Smooth muscle cell of the brain vasculature (primary cell): ENCODE measurements at places on chromosomes 11 and 22.

DNA sequence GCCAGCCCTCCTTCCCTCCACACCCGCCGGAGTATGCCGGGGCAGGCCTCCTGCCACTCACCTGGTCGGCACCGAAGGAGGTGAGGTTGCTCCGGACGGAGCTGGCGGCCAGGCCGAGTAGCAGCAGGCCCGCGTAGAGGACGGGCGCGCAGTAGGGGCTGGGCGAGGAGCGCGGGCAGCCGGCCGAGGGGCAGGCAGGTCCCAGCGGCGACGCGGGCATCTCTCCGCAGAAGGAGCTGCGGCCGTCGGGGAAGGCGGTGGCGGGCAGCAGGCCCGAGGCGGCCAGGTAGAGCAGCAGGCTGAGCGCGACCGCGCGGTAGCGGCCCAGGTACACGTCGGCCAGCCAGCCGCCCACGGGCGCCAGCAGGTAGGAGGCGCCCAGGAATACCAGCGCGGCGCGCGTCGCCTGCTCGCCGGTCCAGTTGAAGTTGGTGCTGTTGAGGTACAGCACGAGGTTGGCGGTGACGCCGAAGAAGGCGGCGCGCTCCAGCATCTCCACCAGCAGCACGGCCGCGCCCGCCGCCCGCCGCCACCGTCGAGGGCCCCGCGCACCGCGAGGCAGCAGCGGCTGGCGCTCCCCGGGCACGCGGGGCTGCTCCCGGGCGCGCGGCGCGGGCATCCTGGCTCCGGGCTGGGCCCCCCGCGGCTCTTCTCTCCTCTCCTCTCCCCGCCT lies 907 bp downstream of the SLC15A3 start:
- no peak for DNase-seq

- no peak for DNase-seq
Observed at GRCh38 chr11:118703563-118704106, 24.2 kb upstream of the TREH start.

DNA sequence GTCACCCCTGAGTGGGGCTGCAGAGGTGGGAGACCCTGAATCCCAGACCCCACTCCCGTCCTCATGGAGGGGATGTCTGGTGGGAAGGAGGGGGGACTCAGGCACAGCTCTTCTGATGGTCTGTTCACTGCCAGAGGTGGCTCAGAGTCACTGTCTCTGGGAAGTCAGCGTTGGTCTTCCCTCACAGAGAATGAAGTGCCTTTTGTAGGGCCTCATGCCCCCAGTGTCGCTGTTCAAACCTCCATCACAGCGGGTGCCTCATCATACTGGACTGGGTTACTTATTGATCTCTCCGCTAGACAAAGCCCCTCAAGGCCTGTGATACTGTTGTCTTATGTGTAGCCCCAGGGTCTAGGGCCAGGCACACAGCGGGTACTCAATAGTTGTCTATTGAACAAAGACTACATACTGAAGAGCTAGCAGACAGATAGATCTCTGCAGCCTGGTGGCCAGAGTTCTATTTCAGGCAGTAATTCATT lies 41.3 kb downstream of the CD6 start:
- DNase-seq = no peak

DNA sequence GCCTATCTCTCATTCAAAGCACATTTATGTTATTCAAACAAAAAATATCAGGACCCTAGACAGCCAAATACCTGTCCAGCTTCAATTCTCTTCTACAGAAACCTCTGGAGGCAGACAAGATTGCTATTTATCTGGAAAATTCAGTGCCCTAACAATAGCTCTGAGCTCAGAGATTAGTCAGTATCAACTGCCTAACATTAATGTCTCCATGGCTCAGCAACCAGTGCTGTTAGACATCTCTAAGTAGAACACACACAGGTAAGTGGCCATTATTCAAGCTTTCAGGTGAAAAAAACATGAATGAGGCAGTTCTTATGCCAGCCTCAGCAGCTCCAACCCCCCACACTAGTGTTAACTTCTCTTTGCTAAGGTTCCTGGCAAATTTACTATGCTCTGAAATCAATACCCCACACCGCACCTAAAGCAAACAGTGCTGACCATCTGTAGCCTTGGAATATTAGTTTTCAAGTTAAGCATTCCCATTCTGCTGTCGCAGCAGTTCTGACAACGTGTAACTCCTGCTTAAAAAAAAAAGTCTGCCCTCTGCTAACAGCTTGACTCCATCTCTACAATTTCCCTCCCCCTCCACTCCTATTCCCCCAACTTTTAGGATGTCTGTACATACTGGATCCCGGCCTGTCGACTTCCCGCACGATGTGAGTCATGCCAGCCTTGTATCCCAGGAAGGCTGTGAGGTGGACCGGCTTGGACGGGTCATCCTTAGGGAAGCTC lies 1.5 kb downstream of the RPL3 start:
- no peak for DNase-seq

DNA sequence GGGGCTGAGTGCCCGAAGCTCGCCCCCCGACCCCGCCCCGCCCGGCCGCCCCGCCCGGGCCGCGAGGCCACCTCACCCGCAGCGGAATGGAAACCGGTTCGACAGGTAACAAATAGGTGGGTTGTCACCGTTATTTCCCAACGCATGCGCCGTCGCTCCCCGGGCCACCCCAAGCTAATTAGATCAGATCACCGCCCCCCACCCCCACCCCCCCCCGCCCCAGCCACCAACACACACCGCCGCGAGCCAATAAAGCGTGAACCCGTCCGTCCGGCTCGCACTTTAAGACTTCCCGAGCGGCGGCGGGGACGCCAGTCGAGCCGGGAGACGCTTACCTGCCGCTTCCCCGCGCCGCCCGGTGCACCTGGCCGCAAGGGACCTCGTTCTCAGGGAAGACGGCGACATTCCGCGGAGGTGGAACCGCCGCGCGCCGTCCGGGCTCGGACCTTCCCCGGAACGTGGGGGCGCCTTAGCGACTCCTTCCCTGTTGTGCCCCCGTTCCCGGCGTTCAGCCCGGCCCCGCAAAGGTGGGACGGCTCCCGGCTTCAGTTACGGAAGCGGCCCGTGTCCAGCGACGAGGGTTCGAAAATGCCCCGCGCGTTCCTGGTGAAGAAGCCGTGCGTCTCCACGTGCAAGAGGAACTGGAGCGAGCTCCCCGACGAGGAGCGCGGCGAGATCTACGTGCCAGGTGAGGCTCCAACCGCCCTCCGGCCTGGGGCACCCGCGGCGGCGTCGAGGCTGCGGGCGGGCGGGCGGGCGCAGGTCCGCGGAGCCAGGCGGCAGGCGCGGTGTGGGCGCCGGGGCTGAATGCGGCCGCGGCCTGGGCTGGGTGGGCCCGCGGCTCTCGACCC lies at the start of gene OVOL1:
OVOL1 (plus strand) TSS at position 278 of the 851 bp plus-strand sequence; CDS start at position 589, 311 bp downstream.
- DNase-seq = no peak

GRCh38 chr11:29318134-29318845 lies 698.5 kb downstream of the KCNA4 start:
- no peak for DNase-seq

- no peak for DNase-seq
Observed at GRCh38 chr11:34521265-34521664, 7.7 kb upstream of the ELF5 start.

DNA sequence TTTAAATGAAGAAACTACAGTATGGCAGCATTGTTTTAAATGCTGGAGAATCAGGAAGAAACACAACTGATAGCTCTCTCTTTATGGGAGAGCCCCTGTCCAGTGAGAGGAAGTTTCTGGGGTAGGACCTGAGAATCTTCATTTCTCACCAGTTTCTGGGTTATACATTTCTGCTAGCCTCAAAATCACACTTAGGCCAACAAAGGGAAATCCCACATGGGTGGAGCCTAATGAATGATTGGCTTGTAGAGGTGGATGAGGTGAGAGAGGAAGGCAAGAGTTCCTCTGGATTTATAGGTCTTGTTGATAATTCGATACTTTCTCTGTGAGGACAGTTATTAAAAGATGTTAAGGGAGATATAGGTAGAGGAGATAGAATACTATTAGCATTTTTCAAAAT lies 1397.3 kb upstream of the TENM4 start:
- DNase-seq = no peak

DNA sequence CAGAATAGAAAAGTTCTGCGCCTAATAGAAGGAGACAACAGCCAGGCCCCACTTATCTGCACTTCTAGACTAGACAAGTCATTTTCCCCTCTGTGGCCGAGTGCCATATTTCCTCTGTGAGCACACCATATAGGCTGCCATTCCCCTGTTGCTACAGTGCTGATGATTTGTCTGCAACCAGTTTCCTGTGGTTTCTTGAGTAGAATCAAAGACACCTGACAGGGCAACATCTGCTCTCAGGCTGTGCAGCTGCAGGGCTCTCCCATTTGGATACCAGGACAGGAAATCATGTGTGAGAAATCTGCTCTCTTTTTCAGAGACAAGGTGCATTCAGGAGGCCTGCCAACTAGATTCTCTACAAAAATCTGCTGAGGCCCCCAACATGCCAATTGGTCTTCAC lies 879.3 kb downstream of the DLG2 start:
- DNase-seq = no peak

GRCh38 chr11:104692751-104693150 lies 205.5 kb downstream of the CASP12 start:
- DNase-seq = no peak

DNA sequence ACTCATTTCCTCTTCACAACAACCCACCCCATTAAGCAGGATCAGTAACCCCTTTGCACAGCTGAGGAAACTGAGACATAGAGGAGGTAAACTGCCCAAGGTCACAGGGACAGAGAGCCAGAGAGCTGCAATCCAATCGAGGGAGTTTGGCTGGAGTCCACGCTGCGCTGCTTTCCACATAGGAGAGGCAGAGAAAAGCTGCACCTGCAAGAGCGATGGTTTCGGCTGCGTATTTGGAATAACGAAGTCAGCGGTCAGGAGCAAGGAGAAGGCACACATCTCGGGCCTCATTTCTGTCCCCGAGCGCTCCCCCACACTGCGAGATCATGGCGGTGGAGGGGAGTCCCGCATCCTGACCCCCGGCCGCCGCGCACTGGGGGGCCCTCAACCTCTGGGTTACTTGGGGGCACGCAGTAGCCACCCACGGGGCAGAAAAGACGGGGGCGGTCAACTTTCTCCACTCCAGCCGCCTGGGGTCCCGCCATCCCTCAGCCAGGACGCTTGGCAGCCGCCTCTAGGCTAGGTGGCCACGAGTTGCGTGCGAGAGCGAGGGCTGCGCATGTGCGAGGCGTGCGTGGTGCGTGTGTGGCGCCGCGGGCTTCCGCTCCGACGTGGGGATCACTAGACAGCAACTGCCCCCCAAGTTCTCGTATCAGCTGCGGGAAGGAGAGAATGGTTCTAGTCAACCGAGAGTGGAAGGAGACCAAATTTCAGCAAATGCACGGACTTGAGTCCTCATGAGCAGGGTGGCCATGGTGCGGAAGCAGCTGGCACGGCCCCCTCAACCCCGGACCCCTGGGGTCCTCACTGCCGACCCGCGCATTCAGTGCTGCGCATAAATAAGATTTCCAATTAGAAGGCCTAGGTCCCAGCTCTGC lies 42.3 kb upstream of the CLDN5 start:
- DNase-seq = no peak

DNA sequence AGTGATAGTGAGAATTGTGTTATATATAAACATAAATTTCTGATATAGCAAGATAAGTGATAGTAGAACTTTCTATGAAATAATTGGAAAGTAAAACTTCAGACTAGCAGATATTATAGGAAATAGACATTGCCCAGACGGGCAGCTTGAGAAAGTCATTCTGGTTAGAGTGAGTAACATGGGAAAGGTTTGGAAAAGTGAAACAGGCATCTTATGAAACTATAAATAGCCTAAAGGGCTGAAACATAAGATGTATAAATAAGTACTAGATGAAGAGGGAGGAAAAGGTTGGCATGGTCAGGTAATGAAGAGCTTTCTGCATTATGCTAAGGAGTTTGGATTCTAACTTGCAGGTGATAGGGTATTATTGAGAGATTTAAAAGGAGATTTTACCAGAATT lies 101.3 kb downstream of the DYNC2H1 start:
- no peak for DNase-seq
